ENCODE measurements at places on chromosomes 3 and 15.

DNA sequence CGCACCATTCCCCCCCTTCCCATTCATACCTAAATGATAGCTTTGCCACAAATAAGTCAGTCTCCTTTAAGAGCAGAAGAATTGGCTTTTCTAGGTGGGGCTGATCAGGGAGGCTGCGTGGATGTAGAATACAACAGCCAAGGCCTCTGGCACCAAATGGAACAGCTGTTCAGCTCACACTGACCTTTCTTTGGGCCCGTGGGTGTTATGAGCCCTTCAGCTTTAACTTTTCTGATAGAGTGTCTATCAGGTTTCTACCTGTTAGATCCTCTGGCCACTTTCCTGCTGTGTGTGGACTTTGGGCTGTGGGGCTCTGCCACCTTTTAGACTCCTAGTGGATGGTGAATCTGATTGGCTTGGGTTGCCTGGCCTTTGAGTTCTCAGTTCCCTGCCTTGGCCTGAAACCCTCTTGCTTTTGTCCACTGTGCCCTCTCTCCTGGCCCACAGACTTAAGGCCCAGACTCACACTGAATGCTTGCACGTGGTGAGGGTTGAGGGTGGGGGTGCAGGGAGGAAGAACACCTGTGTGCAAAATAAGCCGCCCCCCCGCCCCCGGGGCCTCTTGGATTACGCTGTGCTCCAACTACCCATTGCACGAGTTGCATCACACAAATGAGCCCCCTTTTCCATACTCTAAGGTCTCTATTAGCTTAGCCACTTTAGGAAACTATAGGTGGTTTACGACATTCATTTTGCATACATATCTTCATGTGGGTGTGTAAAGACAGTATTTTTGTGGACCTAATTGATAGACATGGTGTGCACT lies 1.3 kb upstream of the RFX7 start:
- no peak for DNase-seq

GRCh38 chr15:32838338-32838737 lies 120.5 kb downstream of the GREM1 start:
- no peak for DNase-seq

DNA sequence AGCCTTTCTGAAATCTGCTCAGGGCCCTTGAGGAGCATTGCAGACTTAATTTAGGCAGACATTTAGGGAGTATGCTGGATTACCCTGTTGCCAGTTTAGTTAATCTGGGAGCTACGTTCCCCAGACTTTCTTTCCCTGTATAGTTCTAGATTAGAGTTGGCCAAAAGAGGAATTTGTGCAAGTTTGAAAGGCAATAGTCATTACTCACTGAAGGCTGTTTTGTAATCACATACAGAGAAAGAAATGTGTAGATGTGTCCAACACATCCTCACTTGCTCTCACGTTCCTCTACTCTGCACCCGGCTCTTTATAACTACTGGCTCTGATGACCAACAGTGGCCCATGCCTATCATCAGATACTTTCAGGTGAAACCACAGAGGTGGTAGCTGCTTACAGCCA lies 24.2 kb downstream of the MASP1 start:
- no peak for DNase-seq

- no peak for DNase-seq
These were observed 675 bp downstream of the BRPF1 start for GRCh38 chr3:9732080-9732739.

DNA sequence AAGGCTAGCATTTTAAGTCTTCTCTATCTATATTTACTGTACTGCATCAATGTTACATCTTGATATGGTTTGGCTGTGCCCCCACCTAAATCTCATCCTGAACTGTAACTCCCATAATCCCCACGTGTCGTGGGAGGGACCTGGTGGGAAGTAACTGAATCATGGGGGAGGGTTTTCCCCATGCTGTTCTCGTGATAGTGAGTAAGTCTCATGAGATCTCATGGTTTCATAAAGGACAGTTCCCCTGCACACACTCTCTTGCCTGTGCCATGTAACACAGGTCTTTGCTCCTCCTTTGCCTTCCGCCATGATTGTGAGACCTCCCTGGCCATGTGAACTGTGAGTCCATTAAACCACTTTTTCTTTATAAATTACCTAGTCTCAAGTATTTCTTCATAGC lies 161.5 kb downstream of the TBC1D5 start:
- no peak for DNase-seq

DNA sequence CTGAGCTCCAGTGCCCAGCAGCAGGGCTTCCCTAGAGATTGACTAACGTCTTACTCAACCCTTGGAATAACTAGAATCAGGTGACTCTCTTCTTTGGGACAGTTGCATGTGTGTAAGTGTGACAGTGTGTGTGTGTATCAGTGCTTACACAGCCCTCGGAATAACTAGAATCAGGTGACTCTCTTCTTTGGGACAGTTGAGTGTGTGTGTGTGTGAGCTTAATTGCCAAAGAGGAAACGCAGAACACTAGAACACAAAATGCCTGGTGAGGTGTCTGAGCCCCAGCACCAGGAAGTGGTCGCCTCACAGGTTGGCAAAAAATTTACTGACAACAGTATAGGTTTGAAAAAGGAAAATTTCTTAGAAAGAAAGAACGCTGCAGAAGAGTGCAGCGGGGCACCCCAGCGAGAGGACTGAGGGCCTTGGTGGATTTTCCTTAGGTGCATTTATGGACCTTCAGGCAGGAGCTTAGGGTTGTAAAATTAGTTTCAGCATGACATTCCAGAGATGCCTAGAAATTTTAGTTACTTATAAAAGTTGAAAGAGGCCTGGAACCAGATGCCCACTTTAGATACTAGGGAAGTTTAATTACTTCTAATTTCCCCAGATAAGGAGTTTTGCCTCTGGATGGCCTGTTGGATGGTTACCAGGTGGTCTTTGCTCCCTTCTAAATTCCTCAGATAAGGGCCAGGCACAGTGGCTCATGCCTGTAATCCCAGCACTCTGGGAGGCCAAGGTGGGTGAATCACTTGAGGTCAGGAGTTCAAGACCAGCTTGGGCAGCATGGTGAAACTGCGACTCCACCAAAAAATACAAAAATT lies 3.7 kb upstream of the WDR82 start:
- no peak for DNase-seq

DNA sequence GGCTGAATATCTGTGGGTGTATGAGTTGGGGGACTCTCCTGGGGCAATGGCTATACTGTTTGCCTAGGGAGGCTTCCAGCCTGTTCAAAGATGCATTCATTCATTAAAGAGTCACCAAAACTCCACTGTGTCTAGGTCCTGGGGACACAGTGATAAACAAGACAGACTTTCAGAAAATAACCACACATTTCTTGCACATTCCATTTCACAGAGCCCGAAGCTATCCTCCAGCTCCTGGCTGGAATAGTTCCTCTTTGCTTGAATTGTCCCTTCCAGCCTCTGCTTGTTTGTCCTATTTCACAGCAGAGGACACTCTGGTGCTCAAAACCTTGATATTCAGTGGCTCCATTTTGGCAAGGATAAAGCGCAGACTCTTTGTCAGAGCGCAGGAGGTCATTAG lies 61.7 kb upstream of the ITGA11 start:
- no peak for DNase-seq

GRCh38 chr3:193883551-193883950 lies 252.4 kb upstream of the HES1 start:
- DNase-seq = no peak

DNA sequence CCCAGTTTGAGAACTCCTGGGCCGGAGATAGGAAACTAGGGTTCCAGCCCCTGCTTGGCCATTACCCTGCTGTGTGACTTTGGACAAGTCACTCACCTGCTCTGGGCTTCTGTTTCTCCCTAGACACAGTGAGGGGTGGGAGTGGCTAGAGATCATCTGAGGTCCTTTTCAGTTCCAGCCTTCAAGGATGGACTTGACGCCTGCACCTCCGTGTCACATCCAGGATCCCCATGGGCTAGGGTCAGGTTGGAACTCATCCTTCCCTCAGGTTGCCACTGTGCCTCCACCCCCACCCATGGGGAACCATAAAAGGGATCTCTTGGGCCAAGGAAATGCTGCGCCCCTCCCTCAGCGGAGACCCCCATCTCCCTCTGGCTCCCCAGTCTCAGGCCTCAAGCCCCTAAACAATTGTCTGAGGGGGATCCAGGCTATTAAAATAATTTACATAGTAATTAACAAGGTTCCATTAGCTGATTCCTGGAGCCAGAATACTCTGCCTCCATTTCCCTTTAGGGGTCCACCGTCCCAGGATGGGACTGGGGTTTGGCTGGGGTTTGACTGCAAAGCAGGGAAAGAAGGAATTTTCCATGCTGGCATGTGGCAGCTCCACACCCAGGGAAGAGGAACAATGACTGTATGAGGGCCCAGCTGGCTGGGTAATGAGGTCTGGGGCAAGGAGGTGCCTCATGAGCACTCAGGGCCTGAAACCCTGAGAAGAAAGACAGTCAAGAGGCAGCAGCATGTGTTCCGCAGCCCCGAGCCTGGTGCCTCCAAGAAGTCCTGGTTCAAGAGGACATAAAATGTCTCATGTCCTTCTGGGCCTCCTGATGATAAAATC lies 177.7 kb downstream of the SMAD6 start:
- DNase-seq = no peak
